ENCODE measurements at places on chromosomes 6 and 20.

- no peak for DNase-seq
Measured at GRCh38 chr6:11475016-11475415, 62.5 kb upstream of the TMEM170B start.

- no peak for DNase-seq
Measured at GRCh38 chr6:23371132-23371915, 754.7 kb upstream of the NRSN1 start.

DNA sequence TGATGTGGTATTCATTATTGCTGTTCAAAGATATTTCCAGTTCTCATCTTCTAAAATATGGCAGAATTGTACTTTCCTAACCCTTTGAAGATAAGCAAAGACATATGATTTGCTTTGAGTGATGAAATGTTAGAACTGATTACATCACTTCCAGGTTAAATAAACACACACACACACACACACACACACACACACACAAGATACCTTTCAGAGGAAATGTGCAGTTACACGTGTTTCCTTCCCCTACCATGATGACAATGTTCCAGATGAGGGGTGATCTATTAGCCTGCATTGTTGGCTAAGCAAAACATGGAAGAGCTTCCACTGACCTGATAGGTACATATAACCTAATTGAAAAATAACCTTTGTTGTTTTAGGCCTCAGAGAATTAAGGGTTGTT is 11.7 kb upstream of the FRK start:
- no peak for DNase-seq

- DNase-seq: no peak
Measured at GRCh38 chr20:57618091-57618763, 2.0 kb downstream of the ZBP1 start.

- no peak for DNase-seq
Measured at GRCh38 chr6:117603821-117604220, 1.5 kb upstream of the GOPC start.

- no peak for DNase-seq
Measured at GRCh38 chr6:39882531-39882899, 51.7 kb downstream of the MOCS1 start.

- no peak for DNase-seq
Measured at GRCh38 chr6:35161776-35162607, 20.9 kb upstream of the TCP11 start.

DNA sequence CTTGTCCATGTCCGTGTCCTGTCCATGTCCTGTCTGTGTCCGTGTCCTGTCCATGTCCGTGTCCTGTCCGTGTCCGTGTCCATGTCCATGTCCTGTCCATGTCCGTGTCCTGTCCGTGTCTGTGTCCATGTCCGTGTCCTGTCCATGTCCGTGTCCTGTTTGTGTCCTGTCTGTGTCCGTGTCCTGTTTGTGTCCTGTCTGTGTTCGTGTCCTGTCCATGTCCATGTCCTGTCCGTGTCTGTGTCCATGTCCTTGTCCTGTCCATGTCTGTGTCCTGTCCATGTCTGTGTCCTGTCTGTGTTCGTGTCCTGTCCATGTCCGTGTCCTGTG is 55.0 kb upstream of the BHLHE23 start:
- no peak for DNase-seq

GRCh38 chr6:26311012-26311384 is 54.0 kb upstream of the BTN3A2 start:
- no peak for DNase-seq

DNA sequence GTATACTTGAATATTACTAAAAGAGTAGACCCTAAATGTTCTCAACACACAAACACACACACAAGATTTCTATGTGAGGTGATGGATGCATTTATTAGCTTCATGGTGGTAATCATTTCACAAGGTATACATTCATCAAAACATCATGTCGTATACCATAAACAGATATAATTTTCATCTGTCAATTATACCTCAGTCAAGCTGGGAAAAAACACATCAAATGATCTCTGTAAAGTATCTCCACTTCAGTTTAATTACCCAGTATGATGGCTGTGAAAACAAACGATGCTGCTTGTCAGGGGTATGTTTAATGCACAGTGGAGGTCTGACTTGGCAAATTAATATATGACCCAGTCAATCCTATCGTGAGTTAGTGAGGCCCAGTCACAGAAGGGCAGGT is 157.2 kb downstream of the MTFR2 start:
- no peak for DNase-seq

- DNase-seq: no peak
Measured at GRCh38 chr20:32218156-32218900, 10.6 kb downstream of the POFUT1 start.

DNA sequence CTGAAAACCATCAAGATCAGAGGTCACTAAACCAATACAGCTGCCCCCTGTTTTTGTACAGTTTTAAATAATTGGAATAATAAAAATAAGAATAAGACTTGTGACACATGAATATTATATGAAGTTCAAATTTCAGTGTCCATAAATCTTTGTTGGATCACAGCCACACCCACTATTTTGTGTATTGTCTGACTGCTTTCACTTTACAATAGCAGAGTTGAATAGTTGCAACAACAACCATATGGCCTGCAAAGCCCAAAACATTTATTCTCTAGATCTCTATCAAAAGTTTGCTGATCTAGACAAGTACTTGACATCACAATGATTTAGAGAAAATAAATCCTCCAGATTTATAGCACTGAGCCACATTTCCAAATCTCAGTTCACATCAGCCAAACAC is 73.6 kb downstream of the SPTLC3 start:
- no peak for DNase-seq

DNA sequence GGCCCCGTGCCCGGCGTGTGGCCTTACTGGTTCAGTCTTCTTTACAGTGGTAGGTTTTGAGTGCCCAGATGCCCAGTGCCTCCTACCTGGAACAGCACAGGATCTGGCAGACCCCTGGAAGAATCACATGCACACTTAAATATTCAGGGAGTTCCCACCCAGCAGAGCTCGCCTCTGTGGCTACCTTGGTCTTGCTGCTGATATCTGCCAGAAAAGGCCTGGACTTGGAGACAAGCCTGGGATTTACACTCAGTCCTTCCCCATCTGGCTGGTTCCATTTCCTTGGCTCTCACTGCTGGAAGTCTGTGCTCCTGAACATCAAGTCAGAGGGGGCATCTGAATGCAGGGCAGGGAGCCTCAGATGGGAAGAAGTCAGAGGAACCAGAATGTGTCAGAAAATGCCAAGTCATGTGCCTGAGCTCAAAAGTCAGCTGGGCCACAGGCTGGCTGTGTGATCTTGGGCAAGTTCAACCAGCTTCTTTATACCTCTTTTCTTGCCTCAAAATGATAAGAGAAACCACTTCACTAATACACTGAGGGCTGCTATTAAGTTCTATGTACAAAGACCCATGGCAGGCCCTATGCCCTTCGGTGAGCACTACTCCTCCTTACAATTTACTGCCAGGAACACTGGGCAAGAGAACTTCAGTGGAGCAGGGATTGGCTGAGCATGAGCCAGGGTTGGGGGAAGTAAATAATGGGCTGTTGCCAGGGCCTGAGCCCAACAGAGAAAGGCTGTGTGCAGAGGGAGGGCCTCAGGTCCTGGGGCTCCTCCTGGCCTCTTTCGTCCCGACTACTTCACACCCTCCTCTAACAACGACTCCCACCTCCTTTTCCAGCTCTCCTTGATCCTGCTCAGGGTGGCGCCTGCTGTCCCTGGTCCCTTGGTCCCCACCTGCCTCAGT is 158.1 kb upstream of the PROKR2 start:
- no peak for DNase-seq

DNA sequence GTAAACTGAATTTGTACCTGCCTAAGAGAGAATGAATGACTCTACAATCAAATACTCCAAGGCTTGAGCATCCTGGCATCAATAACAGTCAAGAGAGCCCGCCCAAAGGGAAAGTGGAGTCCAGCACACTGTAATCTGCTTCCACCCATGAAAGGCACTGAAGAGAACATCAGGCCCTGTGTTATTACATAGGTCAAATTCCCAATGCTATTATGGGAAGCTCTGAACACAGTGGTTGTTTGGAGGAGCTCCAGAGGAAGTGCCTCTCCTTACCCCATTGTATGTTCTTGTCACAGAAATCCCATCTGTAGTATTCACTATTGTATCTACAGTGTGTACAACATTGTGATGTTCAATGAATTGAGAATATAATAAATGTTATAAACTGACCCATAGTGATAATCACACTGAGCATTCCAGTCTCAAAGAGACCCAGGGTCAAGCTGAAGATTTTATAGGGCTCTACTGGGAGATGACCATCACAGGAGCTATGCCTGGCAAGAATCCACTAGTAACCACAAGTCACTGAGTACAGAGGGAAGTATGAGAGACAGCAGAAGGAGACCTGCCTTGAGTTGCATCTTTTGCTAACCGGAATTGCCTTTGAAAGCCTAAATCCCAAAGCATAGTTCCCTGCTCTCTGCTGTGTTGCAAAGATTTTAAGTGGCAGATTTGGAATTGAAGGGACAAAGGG is 446.7 kb downstream of the GJA1 start:
- peak; percentile 24 for DNase-seq

DNA sequence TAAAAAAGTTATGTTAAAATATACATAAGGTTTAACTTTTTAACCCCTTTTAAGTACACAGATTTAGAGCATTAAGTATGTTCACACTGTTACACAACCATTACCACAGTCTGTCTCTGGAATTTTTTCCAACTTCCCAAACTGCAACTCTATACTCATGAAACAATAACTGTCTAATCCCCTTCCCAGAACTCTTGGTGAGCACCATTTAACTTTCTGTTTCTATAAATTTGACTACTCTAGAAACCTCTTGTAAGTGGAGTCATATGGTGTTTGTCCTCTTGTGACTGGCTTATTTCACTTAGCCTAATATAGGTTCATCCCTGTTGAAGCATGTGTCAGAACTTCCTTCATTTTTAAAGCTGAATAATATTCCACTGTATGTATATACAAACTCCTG is 98.1 kb downstream of the MAP3K7 start:
- DNase-seq: no peak

DNA sequence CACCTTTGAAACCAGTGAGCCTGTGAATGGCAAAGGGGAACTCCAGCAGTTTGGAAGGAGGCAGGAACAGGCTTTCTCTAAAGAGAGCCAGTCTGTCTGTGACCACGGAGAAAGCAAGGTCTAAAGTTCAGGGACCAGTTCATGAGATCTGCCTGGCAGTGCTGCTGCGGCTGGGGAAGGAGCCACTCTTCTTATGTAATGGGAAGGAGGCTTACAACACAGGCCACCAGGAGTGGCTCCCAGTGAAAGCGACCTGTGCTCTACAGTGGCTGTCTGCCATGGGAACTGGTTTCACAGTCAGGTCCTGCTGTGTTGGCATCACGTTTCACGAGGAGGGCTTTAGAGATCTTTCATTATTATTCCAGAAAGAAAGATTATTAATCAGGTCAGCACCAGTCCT is 291.9 kb upstream of the PRDM1 start:
- DNase-seq: no peak

- DNase-seq: no peak
Measured at GRCh38 chr6:132041706-132042105, 90.5 kb upstream of the CCN2 start.

- DNase-seq: no peak
Measured at GRCh38 chr20:20971810-20972209, 134.3 kb downstream of the LINC00237 start.

DNA sequence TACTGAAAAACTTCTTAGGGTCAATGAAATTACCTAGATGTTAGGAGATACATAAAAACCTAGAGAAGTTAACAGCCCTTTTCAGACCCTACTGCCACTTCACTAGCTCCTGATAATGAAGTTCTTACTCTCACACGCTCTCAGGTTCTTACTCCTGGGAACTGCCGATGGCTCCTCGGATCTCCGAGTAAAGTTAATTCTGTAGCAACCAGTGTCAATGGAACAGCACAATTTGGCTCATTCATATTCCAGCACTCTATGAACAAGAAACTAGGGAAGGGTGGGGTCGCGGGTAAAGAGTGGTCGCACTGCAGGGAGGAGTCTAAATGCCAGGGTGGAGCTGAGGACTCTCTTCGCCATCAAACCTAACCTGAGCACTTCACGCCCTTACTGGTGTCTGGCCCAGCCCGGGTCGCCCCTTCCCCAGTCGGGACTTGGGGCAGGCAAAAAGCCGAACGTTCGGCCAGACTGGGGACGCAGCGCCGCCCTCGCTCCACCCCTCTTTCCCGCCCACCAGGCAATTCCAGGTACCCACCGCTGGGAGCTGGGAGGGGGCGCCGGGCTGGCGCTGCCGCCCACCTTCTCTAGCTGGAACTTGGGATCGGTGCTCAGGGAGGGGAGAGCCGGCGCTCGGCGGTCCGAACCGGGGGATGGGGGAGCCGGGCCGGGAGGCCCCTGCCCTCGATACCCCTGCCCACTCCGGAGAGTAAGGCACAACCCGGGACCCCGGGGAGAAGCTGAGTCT is 744 bp downstream of the RAB23 start:
- DNase-seq: peak; percentile 49

GRCh38 chr6:7787137-7787608 is 61.3 kb downstream of the BMP6 start:
- no peak for DNase-seq

DNA sequence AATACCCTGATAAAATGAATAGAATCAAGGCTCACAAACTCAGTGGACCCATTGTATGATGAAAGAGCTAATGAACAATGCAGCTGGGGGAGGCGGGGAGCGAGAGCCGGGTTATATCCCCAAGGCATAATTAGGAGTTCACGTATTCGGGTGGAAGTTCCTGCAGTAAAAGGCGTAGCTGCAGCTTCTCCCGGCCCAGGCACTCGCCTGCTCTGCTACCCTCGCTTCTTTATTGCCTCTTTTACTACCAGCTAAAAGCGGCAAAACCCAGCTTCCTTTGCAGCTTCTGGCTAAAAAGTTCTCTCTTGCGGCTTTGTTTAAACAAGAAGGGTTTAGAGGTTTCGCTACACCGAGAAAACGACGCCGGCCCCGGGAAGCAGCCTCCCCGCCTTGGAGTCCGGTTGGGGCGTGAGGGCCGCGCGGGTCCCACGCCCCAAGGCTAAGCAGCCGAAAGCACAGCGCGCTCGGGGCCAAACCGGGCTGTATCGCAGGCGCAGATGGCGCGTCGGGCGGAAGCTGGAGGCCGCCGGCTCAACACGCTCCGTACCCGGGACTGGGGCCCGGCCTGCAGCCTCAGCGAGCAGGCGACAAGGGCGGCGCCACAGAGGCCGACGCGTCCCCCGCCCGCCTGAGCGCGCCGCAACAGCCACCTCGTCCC is 1.6 kb downstream of the ZBTB2 start:
- peak; percentile 90 for DNase-seq

DNA sequence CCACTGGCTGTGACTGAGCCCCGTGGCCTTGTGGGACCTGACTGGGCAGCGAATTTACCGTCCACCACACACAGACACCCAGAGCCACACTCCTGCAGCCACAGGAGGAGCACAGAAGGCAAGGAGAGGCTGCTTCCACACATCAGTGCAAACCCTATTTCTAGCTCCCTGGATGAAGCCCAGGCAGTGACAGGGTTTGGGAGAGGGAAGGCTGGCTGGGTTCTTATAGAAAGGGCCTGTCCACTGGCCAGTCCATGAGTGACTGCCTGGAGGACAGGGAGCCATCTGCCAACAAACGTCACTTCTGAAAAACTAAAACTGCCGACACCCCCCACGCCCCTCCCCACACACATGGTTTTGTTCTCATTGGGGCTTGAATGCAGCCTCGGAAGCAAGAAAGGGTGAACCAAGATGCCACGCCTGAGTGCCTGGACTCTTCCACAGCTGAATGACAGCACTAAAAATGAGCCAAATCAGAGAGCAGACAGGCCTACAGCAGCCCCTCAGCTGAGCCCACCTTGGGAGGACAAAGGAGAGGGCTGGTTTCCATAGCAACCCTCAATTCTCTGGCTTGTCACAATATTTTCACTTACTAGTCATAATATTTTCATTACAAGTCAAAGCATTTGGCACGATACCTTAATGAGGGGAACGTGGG is 38.4 kb downstream of the RRBP1 start:
- DNase-seq: no peak

GRCh38 chr20:57581202-57582028 is 20.5 kb downstream of the PCK1 start:
- no peak for DNase-seq

GRCh38 chr6:34143884-34144580 is 1.9 kb downstream of the GRM4 start:
- DNase-seq: no peak

Measured in foreskin melanocyte (primary cell).